ENCODE measurements at places on chromosomes 13 and 19. TPM values are rescaled to one million over a fixed set of nuclear protein-coding genes. Genes with fewer than 3 reads are reported as not detected.
A peak's percentile ranks its signal among the peaks of the same experiment; 100 is the strongest.

Gene ZNF71
- polyA plus RNA-seq = 5.8 TPM

DNA sequence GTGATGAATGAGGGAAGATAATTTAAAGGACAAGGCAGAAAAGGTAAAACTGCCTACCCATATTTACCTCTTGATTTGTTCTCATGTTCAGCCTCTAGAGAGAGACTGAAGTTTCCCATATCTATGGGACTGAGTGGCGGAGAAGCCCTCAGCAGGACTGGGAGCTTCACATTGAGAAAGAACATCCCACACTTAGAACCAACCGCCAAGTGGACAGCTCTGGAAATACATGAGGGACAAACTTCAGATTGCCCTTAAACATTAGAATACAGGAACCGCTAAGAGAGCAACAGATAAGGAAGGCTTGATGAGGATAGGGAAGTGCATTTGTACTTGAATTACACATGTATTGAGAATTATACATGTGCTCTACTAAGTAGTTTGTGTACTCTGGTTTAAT lies 316.0 kb upstream of the MIR17HG start:
- no peak for DNase-seq

DNA sequence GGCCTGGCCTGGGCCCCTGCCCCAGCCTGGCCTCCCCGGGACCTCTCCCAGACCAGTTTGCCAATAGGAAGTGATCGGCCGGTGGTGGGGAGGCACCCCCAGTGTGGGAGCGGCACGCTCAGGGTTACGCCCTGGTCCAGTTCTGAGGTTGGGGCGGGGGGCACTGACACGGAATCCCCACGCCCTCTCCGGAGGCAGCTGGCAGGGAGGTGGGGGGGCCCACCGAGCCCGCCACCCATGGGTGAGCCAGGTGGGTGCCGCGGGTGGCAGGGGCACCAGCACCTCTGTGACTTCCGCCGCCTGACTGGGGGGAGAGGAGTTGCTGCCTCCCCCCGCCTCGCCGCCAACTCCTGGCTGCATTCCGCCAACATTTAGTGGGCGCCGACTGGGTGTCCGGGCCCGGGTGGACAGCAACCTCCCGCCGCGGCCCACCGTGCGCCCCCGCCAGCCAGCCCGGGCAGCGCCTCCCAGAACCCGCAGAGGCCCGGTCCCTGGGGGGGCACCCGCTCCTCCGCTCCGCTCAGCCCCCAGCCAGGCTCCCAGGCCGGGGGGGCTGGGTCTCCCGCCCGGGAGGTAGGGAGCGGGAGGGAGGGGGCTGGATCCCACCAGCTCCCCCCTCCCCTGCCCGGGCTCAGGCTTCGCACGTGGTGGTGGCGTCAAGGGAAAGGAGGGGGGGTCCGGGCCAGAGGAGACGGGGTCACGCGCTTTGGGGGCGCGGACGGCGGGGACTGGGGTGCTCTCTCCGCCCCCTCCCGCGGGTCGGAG lies 2.0 kb downstream of the ZBTB7A start:
- DNase-seq = no peak

DNA sequence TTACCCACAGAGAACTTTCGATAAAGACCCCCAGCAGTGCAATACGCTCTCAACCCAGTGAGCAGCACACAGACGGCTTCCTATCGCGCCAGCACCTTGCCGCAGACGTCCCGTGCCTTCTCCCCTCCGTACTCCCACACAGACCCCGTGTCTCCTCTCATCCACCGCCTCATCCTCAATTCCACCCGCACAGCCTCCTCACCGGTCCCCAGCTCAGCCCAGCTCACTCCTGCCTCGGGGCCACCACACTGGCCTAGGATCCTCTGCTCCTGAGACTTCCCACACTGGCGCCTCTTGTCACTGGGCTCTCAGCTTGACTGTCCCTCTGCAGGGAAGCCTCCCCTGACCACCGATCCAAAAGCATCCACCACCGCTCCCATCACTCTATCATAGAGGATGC lies 9.0 kb downstream of the MLLT1 start:
- no peak for DNase-seq

Gene ZSWIM9
- polyA plus RNA-seq = 12.9 TPM

Gene CCDC106
- polyA plus RNA-seq = 17.1 TPM

- DNase-seq = no peak
Observed at GRCh38 chr13:36526897-36527296, 94.6 kb downstream of the CCNA1 start.

Gene VSTM2B
- not detected for polyA plus RNA-seq

- DNase-seq = no peak
Observed at GRCh38 chr19:29620931-29621351, 14.9 kb downstream of the POP4 start.

GRCh38 chr13:21583478-21583877 lies 20.5 kb downstream of the MICU2 start:
- DNase-seq = no peak

DNA sequence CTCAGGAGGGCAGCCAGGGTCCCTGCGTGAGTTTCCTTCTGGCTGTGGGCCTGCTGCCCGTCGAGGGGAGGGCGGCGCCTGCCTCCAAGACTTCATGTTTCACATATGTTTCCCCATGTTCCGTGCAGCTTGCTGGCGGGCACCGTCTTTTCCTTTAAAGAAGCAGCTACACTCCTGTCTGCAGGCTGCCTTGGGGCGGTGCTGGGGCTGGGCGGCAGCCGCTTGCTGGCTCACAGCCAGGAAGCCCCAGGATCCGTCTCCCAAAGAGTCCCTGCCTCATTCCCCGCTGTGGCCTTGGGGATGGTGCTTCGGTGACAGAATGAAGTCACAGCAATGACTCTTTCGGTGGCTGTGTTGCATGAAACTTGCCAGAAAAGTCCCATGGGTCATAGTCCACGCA lies 24.9 kb downstream of the PIAS4 start:
- no peak for DNase-seq

Gene NCR1
- 0.41 TPM for polyA plus RNA-seq

DNA sequence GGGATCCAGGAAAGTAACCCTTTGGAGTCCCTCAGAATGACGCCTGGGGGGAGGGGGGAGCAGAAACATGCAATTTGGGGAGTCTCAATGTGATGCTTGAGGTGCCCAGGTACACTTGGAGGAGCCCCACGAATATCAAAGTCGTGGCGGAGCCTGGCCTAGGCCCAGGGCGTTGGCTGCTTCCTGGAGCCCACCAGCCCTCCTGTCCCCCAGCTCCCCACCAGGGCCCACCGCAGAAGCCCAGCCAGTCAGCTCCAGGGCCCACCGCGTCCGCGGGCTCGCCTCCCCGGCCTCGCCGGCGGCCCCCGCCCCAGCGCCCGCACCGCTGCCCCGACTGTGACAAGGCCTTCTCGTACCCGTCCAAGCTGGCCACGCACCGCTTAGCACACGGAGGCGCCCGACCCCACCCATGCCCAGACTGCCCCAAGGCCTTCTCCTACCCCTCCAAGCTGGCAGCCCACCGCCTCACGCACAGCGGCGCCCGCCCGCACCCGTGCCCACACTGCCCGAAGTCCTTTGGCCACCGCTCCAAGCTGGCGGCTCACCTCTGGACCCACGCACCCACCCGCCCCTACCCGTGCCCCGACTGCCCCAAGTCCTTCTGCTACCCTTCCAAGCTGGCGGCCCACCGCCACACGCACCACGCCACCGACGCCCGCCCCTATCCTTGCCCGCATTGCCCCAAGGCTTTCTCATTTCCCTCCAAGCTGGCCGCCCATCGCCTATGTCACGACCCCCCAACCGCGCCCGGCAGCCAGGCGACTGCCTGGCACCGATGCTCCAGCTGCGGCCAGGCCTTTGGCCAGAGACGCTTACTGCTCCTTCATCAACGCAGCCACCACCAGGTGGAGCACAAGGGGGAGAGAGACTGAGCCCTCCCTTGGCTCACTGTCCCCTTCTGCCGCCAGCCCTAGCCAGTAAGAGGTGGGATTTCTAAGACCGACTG lies 2.1 kb downstream of the ZNF575 start:
- DNase-seq = peak; percentile 60

DNA sequence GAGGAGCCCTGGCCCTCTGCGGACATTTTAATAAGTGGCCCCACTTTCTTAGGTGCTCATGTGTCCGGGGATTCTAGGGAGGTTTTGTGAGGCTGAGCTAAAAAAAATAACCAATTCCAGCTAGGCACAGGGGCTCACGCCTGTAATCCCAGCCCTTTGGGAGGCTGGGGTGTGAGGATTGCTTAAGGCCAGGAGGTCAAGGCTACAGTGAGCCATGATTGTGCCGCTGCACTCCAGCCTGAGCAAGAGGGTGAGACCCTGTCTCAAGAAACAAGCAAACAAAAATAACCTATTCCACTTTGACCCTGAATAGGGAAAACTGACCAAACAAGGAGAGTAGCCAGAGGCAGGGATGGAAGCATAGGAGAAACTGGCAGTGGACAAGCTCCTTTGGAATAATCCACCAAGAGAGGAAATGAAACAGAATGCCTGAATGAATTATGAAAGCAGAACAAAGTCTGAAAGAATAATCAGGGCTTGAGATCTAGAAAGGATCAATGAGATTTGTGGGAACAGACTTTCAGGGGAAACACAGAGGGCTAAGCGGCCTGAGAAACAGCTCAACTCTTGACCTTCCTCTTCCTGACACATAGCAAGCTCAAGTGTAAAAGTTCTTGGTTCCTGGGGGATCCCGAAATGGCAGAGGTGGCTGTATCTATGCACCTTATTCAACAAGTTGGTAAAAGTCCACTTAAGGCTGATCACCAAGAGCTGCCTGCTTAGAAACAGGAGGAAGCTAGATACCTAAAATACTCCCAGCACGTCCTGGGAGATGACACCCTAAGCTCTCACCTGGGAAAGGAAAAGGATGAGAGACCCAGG lies 30.1 kb upstream of the FFAR2 start:
- no peak for DNase-seq

- no peak for DNase-seq
Observed at GRCh38 chr13:103104340-103104739, 38.1 kb upstream of the SLC10A2 start.

Gene RTBDN
- polyA plus RNA-seq = not detected

Measured in muscle of arm (tissue), 14 donors.